ENCODE measurements at places on chromosomes 13 and 19.
A peak's percentile ranks its signal among the peaks of the same experiment; 100 is the strongest.

- no peak for DNase-seq
Measured at GRCh38 chr13:99118179-99118578, 82.5 kb upstream of the UBAC2 start.

DNA sequence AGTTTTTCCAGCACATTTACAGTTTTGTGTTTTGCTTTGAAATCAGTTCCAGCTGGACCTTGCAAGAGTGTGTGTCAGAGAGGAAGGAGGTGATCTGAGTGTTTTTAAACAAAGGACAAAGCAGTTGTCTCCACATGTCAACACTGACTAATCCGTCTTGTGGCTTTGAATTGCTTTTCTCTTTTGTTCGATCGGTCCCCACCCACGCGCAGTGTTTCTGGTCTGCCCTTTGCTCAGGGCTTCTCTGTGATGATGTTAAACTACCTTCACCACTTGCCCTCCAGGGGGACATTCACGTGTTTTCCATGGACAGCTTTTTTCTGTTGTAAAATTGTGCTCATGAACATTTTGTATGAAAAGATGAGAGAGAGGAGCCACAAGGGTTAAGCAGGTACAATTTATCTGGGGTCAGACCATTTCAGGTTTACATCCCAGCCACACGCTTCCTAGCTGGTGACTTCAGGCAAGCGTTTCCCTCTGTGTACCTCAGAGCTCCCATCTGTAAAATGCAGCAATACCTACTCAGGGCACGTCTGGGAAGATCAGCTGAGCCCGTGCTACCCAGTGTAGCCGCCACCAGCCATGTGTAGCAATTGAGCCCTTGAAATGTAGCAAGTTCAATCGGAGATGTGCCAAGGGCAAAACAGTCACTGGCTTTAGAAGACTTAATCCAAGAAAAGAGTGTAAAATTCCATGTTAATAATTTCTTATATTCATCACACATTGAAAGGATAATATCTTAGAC lies 13.5 kb upstream of the PLA2G4C start:
- DNase-seq = peak; percentile 61

DNA sequence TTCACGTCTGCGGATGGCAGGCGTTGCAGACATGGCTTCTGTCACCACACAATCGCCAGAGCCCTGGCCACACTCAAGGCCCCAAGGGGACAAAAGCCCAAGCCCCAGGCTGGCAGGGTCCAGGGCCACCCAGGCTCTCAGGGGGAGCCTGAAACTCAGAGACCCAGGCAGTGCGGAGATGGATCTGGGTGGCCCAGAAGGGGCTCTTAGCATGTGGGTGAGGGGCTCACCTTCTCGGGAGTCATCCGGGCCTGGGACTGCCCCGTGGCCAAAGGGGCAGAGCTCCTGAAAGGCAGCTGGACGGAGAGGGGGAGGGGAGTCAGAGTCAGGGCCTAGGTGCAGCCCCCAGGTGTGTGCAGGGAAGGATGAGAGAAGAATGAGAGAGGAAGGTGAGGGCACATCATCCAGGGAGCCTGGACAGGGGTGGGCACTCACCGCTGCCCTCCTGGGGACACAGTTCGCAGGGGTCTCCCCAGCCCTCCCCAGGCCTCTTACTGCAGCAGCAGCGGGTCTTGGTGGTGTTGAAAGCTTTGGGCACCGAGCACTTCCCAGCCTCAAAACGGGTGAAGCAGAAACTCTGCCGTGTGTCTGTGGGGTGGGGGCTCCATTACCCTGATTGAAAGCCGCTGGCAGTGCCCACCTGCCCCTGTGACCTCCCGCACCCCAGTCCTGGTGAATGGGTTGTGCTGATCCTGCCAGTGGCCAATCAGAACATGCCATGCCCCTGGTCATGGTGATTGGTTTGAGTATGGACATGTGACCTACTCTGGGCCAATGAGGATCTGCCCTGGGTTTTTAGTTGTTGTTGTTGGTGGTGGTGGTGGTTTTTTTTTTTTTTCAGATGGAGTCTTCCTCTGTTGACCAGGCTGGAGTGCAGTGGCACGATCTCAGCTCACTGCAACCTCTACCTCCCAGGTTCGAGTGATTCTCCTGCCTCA lies 37.4 kb downstream of the CCL25 start:
- DNase-seq = no peak

GRCh38 chr13:44053208-44053607 lies 173.5 kb downstream of the LACC1 start:
- DNase-seq = no peak

GRCh38 chr13:41610404-41610803 lies 153.1 kb downstream of the RGCC start:
- DNase-seq = peak; percentile 90

- DNase-seq = no peak
Measured at GRCh38 chr13:58680115-58680514, 1048.6 kb downstream of the PCDH17 start.

GRCh38 chr13:39684531-39685137 lies 29.2 kb downstream of the COG6 start:
- peak; percentile 48 for DNase-seq

GRCh38 chr19:34306213-34306661 lies 51.9 kb downstream of the GARRE1 start:
- no peak for DNase-seq

- no peak for DNase-seq
Measured at GRCh38 chr13:67772807-67773453, 542.8 kb upstream of the PCDH9 start.

GRCh38 chr13:40534456-40534855 lies 132.0 kb downstream of the FOXO1 start:
- no peak for DNase-seq

- no peak for DNase-seq
Measured at GRCh38 chr19:39828654-39829032, 5.3 kb downstream of the DYRK1B start.

DNA sequence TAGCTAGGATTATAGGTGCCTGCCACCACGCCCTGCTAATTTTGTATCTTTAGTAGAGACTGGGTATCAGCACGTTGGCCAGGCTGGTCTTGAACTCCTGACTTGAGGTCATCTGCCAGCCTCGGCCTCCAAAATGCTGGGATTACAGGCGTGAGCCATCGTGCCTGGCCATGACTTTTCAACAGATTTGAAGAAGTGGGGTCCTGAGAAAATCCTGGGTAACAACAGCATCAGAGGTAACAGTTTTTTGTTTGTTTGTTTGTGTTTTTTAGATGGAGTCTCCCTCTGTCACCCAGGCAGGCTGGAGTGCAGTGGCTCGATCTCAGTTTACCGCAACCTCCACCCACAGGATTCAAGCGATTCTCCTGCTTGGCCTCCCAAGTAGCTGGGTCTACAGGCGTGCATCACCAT lies 3.7 kb downstream of the JUNB start:
- DNase-seq = no peak

DNA sequence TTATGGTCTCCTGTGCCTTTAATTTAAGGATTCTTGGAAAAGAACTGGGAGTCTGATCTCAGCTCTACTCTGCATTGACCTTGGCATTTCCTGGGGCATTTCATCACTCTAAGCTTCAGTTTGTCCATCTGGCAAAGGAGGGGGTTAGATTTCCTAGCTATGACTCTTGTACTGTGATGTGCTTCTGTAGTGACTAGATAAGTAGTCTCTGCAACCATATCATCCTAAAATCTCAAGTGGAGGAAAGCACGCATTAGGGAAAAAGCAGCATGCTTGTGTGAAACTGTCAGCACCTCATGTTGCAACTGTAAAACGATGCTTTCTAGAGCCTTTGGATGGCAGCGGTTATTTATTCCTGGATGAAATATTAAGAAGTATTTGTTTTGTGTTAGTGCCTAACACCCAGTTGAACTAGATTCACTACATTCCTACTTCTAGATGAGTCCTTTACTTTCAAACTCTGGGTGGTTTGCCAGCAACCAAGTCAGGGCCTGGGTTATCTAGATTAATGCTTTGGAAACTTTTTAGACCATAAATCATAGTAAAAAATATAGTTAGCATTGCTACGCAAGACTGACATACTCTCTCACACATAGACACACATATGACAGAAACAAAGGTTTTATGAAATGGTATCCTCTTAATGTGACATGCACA lies 6.8 kb downstream of the WDFY2 start:
- DNase-seq = peak; percentile 94

DNA sequence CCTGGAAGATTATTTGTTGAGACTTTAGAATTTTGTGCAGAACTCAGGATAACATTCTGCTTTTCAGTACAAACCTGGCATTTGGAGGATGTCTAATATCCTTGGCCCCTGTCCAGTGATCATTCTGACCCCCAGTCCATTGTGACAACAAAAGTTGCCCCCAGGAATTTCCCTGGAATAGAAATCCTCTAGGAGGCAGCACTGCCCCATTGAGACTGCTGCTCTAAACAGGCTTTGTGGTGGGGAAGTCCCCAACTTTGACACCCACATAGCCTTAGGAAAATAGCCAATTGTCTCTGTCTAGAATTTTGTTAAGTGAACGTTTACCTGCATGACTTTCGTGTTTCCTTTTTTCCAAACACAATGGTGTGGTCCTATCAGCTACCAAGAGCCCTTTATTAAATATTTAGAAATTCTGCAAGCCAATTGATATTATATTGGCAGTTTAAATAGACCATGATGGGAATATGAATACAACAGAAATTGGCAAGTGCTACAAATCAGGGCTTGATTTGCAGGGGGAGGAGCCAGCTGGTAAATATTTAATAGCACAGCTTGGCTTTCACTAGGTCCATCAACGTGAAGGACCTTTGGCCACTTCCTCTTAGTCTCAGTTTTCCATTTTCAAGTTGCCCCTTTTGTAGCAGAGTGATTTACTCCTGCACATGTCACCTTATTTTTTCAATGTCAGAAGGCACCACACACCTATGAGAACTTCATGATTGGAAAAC lies 451.7 kb downstream of the EFNB2 start:
- DNase-seq = no peak

- DNase-seq = peak; percentile 63
Measured at GRCh38 chr13:42876887-42877545, 95.6 kb downstream of the FAM216B start.

DNA sequence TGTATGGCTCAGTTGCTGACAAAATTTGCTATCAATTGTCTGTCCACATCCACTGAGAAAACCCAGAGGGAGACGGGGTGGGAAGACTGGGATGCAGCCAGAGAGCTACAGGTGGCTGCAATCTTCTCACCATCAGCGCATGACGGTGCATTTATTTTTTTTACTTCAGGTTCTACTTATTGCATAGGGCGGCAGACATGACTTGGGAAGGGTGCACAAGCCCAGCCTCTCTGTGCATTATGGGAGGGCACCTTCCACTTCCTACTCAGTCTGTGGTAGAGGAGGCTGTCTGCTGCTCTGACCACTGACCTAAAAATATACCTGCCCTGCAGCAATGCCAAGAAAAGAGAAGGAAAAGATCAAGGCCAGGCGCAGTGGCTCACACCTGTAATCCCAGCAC lies 73.1 kb downstream of the ABCC4 start:
- DNase-seq = no peak

DNA sequence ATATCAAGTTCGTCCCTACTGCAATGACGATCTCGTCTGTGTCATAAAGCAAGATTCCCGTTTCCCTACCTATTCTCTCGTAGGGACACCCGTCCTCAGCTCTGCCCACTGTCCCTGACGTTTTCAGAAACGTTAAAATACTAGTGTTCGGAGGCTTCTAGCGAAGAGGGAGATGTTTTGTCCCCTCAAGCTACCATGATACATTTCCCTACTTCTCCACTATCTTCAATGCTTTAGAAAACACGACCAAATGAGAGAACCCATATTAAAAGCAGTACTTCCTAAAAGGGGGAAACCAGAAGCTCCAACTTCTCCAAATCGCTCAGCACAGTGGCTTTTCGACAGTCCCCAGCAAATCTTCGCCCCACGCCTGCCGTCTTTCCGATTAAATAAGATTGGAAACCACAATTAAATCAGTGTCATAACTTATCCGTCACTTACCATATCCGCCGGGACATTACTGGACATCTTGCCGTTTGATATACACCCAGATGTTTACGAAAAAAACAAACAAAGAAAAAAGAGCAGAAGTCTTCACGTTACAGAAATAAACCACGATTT lies 1.3 kb downstream of the UBL3 start:
- DNase-seq = peak; percentile 16

DNA sequence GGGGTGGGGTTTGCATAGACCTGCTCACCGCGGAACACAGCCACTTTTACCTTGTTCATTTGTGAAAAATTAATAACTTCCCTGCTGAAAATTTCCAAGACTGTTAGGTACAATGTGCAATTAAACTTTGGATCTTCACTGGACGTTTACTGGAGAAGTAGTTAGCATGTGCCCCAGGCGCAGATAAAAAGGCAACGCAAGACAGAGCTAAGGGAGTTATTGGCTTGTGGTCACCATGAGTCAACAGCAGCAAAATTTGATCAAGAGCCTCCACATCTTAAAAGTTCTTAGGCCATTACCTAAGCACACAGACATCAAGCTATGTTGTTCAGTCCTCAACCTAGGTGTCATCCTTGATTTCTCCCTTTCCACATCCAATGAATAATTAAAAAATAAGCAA lies 257.0 kb downstream of the LHFPL6 start:
- no peak for DNase-seq

DNA sequence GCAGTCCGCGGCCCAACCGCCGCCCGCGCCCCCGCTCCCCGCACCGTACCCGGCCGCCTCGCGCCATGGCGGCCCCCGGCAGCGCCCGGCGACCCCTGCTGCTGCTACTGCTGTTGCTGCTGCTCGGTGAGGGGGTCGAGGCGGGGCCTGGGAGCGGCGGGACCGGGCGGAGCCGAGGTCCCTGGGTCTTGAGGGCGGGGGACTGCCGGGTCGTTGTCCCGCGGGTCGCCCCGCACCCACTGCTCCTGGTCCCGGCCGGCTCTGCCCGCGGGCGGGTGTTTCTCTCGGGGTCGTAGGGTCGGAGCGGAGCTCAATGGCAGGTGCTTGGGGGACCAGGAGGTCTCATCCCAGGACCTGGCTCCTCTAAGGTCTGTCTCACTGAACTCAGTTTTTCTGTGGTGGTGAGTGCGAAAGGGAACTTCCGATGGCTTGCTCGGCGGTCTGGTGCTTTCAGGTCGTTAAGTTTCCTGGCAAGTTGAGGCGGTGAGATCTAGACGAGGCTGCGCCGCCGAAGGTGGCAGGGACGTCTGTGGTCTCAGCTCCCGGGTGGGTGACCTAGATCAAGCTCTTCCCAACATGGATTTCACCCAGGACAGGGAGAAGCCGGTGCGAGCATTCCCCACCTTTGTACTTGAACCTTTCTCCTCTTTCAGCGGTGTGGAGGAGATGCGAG lies 467 bp downstream of the LAMP1 start:
- no peak for DNase-seq

- peak; percentile 94 for DNase-seq
Measured at GRCh38 chr13:39527961-39528660, 74.9 kb downstream of the LHFPL6 start.

GRCh38 chr19:28633319-28634018 lies 579.5 kb downstream of the UQCRFS1 start:
- DNase-seq = peak; percentile 16

GRCh38 chr19:35903550-35904179 lies 1.3 kb downstream of the HCST start:
- DNase-seq = peak; percentile 73

GRCh38 chr13:91904005-91904404 lies 505.6 kb downstream of the GPC5 start:
- DNase-seq = no peak

- peak; percentile 76 for DNase-seq
Measured at GRCh38 chr13:33483471-33483870, 197.9 kb upstream of the STARD13 start.
